ENCODE measurements at places on chromosomes 12 and 14.

GRCh38 chr14:65846196-65846868 lies 433.8 kb downstream of the FUT8 start:
- DNase-seq: no peak

GRCh38 chr14:102486513-102487203 lies 22.9 kb downstream of the ANKRD9 start:
- no peak for DNase-seq

DNA sequence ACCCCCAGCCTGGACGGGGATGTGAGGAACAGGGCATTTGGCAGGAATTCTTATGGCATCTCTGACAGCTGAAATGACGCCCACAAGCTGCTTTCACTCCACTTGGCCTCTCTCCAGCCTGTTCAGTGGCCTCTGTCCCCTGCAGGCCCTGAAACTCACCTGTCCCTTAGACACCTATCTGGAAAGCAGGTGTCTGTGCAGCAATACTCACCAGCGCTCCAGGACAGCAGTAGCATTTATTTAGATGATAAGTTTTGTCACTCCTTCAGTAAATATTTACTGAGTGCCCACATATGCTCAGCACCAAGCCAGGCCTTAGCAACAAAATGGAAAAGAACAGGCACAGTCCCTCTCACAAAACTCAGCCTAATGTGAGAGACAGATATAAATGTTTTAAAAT lies 311.1 kb upstream of the FKBP4 start:
- DNase-seq: no peak

GRCh38 chr12:107539196-107539939 lies 146.2 kb upstream of the PWP1 start:
- no peak for DNase-seq

DNA sequence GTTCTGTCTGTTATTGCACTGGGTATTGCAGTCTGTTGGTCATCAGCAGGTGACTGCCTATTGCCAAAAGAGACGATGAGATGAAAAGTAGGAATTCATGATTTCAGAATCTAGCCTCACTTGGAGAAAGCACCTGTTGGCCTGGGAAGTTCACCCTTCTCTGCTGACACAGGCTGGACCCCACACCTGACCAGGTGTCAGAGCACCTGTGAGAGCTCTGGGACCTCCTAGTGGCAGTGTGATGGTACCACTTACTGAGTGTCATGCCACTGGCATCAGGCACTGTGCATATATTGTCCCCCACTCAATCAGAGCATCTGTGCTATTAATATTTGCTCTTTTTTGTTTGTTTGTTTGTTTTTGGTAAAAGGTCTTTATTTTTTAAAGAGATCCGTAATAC lies 68.0 kb downstream of the RASSF3 start:
- no peak for DNase-seq

DNA sequence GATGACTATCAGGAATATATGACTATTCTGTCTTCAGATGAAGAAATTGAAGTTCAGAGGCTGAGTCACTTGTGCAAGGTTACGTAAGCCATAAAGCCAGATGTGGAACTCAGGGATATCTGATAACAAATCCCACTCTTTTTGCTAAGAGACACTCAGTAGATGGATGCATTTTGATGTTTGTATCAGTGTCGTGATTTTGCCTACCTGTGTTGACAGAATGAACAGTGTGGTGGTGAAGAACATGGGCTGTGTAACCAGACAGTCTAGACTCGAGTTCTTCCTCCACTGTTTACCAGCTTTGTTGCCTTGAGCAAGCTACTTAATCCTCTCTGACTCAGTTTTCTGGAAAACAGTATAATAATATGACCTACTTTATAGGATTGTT lies 93.9 kb downstream of the DAAM1 start:
- DNase-seq: no peak

- no peak for DNase-seq
Measured at GRCh38 chr14:71243697-71244096, 336.4 kb downstream of the PCNX1 start.

DNA sequence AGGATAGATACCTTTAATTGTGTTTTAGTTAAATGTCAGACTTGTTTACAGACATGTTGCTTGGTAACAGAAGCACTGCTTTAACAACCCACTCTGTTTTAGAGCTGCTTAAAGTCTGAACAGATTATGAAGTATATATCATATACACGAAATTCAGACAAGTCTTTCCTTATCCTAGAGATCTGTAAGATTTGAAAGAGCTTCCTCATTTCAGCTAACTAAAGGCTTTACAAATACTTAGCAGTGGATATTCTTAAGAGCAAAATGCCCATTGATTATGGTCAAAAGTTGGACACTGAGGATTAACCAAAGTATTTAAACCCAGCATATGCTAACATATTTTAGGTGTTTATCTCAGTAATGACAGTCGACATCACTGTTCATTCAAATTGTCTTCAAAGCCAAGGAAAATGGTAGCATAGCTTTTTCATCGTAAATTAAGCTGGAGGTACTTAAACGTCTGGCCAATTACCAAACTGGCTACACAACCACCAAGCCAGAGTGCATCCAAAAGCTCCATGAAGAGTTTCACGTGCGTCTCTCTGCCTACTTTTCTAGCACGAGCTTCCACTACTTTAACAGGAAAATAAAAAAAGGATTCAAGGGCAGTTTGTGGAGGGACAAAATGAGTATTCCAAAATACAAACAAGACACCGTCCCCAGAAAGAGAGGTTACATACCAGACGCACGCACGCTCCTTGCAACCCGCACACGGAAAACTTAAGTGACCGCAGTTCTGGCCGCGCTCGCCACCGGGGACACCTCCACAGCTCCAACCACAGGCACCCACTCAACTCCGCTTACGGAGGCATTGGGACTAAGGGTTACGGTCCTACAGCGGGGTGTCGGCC lies 565 bp downstream of the CEP83 start:
- DNase-seq: no peak

DNA sequence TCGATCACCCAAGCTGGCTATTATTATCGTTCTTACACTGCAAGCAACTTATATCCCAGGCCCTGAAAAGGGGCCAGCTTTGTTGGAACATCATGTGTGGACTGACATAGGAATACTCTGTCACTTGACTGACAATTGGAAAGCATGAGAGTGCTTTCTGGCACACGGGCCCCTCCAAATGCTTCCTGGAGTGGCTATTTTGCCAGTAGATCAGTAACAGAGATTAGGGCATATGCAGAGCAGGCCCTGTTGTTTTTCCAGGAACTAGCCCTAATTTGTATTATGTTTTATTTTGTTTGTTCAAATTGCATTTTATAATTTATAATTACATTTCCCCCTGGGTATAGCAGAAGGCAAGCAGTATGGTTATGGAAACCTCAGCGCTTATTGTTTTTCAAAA lies 170.1 kb upstream of the FRMD6 start:
- no peak for DNase-seq

GRCh38 chr14:87331991-87332390 lies 661.0 kb downstream of the GALC start:
- no peak for DNase-seq

All from stimulated activated CD8-positive, alpha-beta memory T cell treated with anti-CD3 and anti-CD28 coated beads, Interleukin-15, amount 100 ng/mL, for 1 hour (primary cell).